Neuronal stem cell (in vitro differentiated cells): ENCODE measurements at places on chromosomes 2 and 18.

DNA sequence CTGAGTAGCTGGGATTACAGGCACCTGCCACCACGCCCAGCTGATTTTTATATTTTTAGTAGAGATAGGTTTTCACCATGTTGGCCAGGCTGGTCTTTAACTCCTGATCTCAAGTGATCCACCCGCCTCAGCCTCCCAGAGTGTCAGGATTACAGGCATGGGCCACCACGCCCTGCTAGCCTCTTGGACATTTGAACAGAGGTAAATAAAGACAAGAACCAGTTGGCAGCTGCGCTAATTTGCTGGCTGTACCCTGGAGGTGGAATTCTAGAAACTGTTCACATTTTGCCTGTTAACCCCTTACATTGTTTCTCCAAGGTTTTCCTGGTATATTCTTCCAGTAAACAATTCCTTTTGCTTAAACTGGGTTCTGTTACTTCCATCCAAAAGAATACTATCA is 132.9 kb downstream of the CDH2 start:
- DNase-seq: no peak

GRCh38 chr2:100194951-100195350 is 52.6 kb upstream of the AFF3 start:
- DNase-seq: no peak

- DNase-seq: no peak
Observed at GRCh38 chr2:23554054-23554697, 169.2 kb downstream of the KLHL29 start.

- DNase-seq: no peak
Observed at GRCh38 chr2:27647289-27647688, 16.1 kb downstream of the SUPT7L start.

GRCh38 chr18:5516841-5517240 is 27.0 kb downstream of the EPB41L3 start:
- no peak for DNase-seq

DNA sequence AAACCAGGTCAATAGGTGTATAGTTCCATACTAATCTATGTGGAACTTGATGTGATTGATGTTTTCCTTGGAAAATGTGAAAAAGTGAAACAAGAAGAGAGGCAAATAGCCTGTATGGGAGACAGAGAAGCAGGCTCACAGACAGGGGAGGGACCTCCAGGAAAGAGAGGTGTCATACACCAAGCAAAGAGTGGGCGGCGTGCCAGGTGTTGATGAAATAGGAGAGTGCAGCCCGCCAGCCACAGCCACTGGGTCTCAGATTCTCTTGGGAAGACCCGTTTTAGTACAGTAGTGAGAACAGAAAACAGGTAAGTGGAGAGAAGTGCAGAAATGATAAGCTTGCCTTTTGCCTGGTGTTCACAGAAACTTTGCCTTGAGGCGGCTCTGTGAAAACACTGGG is 301.9 kb downstream of the ZNF407 start:
- no peak for DNase-seq

GRCh38 chr2:27379383-27379835 is 1.1 kb downstream of the ZNF513 start:
- no peak for DNase-seq
